ENCODE measurements at places on chromosomes 1 and 21.
A peak's percentile ranks its signal among the peaks of the same experiment; 100 is the strongest.

DNA sequence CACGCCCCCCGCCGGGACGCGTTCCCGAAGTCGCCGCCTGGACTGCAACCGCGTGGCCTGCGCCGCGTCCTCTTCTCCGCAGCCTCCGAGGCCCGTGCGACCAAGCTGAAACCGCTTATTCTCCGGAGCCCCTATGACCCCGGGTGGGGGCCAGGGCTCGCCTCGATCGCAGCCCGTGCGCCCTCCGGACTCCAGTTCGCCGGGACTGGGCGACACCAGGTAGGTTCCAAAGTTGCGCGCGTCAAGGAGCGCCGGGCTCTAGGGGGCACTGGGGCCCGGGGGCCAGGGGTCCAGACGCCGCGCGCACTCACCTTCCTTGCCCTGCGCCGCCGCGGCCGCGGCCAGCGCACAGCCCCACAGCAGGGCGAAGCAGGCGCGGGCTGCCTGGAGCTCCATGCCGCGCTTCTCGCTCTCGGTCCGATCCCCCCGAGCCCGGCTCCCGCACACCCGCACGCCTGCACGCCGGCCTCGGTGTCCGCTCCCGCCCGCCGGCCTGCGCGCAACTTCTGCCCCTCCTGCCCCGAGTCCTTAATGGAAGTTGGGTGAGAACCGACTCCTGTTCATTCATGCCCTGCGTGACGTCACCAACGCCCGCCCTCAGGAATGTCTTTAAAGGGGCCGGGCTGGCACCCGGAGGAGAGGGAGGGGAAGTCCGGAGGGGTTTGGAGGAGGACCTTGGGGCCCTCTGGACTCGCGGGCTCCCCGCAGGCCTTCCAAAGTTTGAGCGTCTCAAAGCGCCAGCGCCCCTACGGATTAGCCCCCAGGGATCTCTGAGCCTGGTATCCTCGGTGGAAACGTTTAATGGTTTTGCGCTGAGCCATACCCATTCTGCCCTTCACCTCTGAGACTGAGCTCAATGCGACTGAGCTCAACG is at the start of gene EPHA2:
Gene EPHA2 (minus strand): TSS at position 533 of the 874 bp plus-strand sequence. CDS start 137 bp downstream, at position 396.
- H3K4me1 ChIP-seq, result peaks cover 33% of the 10 kb centered on the region
- peak within 1 kb of the TSS; percentile 97 for H3K4me3 ChIP-seq
- no peaks in the 10 kb centered on the region for H3K36me3 ChIP-seq
- H3K27me3 ChIP-seq, result no peaks in the 10 kb centered on the region
- DNase-seq, result peak; percentile 91

DNA sequence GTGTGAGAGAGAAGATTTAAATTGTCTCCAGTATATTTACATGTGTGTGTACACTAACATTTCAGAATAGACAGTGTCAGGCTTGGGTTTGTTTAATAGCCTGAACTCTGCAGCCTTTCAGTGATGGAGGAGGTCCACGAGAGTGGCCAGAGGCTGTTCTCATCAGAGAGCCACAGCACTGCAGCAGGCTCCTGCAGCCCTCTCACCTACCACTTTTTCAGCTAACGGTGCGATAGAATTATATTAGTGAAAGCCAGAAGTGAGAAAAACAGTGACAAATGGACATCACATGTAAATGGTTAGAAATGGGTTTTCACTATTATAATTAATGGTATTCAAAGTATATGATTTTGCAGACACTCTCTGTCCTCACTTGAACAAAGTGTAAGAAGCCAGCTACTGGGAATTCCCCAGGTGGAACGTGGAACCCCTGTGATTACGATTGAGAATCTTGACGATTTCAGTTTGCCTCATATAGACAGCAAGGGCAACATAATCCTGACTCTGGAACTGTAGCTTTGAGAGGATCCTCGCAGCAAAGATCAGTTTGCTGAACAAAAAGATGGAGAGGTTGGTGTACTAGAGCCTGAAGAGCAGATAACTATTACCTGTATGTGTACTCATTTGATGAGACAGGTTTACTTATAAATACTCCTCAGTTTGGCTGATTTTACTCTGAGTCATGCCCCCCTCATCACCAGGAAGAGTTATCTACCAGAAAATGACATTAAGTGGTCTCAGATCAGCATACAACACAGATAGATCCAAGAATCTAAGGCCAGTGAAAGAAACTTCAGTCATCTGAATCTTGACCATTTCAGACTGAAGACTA is 31.4 kb downstream of the IFI16 start:
- no peak for DNase-seq
- no peaks in the 10 kb centered on the region for H3K27me3 ChIP-seq
- H3K4me1 ChIP-seq, result no peaks in the 10 kb centered on the region
- no peak overlapping the region for H3K27ac ChIP-seq

- H3K4me3 ChIP-seq, result no peak overlapping the region
- peak overlapping the region; percentile 65 for H3K27ac ChIP-seq
- peaks cover 5% of the 10 kb centered on the region for H3K4me1 ChIP-seq
- DNase-seq, result no peak
- H3K27me3 ChIP-seq, result no peaks in the 10 kb centered on the region
These were observed 27.5 kb upstream of the MYSM1 start for GRCh38 chr1:58727364-58727763.

DNA sequence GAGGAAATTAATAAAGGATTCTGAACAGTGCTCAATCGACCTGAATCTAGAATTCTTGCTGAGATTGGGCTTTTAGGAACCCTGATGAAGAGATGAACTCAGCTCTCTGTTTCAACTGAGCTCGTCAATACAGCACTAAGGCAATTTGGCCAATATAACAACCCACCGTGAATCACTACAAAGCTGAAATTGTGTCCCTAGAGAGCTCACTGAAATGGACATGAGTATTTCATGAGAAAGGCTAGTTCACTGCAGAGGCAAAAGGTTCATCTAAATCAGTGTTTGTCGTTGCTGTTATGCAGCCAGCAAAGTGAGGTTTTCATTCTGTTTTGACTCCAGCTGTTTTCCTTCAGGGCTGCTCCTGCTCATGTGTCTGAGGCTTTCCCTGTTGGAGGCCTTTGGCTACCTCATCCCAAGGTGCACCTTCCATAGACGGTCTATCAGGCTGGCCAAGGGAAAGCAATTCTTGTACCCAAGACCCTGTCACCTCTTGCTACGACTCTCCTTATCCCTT is 83.5 kb downstream of the URB2 start:
- peaks cover 5% of the 10 kb centered on the region for H3K4me1 ChIP-seq
- no peak for DNase-seq
- H3K36me3 ChIP-seq, result no peaks in the 10 kb centered on the region
- no peaks in the 10 kb centered on the region for H3K27me3 ChIP-seq
- no peak overlapping the region for H3K27ac ChIP-seq

- H3K36me3 ChIP-seq, result peaks cover 4% of the 10 kb centered on the region
- H3K27me3 ChIP-seq, result peaks cover 8% of the 10 kb centered on the region
- peaks cover 33% of the 10 kb centered on the region for H3K4me1 ChIP-seq
- H3K4me3 ChIP-seq, result no peak overlapping the region
These were observed 3.9 kb downstream of the SEMA6C start for GRCh38 chr1:151142411-151143056.

DNA sequence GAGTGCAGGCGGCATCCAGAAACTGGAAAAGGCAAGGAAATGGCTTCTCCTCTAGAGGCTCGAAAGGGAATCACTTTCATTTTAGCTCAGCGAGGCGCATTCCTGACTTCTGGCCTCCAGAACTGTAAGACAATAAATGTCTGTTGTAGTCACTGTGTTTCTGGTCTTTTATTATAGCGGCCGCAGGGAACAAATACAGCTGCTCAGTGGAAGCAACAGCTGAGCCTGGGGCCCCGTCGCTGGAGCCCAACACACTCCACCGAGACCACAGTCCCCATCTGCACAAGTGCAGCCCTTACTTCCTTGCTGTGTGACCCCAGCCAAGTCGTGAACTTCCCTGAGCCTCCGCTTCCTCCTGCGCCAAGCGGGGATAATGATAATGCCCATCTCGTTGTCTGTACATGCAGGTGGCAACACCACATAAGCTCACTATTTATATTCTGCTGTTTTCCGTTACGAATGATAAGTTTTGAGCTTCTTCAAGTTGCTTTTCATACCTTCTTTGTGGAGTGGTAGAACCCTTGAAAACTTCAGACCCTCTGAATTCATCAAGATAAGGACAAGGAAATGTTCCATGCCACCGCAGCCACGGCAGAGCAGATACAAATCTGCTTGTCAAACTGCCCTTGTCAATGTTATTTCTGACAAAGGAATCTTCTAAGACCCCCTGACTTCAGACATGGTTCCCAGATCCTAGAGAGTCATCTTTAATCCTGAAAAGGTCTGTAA is 3.2 kb upstream of the LAPTM5 start:
- no peaks in the 10 kb centered on the region for H3K36me3 ChIP-seq
- H3K4me1 ChIP-seq, result peaks cover 23% of the 10 kb centered on the region
- no peaks in the 10 kb centered on the region for H3K27me3 ChIP-seq
- H3K27ac ChIP-seq, result no peak overlapping the region

DNA sequence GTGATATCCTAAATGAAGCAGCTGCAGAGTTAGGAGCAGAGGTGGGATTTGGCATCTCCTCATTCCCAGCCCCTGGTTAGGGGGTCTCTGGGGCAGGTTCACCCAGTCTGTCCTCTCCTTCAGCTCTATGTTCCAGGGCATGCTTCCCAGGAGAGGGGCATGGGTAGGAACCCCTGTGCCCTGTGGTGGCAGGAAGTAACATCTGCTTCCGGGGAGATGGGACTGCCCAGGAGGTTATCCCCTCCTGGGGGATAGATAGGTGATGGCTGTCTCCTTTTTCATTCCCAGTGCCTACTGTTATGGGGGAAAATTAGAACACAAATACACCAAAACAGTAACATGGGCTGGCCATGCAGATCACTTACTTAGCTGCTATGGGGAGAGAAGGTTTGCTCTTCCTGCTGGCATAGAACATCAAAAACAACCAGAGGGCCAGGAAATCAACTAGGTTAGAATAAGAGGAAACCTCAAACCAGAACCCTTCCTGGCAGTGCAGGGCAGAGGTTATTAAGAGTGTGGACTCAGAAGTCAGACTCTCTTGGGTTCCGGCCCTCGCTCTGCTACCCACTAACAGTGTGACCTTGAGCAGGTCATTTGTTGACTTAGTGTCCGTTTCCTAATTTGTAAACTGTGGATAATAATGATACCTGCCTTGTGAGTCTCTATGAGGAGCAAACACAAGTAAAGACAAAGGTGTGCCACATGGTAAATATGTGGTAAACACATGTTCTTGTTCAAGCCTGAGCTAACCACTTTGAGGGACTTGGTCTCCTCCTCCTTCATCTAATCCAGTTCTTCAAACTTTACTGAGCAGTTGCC is 157.8 kb upstream of the JUN start:
- no peak overlapping the region for H3K27ac ChIP-seq
- no peaks in the 10 kb centered on the region for H3K36me3 ChIP-seq
- peaks cover 3% of the 10 kb centered on the region for H3K27me3 ChIP-seq
- no peak overlapping the region for H3K4me3 ChIP-seq

DNA sequence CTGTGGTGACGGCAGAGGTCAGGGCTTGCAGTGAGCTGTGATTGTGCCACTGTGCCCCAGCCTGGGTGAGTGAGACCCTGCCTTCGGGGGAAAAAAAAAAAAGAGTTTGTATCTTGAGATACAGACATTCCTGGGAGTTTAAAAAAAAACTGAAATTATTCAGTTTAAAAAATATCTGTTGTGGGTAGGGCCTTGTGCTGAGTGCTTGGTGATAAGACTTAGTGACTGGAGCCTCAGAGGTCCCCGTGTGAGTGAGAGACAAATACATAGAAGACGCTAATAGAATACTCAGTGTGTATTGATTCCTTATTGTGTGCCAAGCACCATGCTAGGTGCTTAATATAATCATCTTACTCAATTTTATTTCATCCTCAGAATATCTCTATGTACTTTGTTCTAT is 22.7 kb downstream of the DDI2 start:
- H3K36me3 ChIP-seq, result peaks cover 46% of the 10 kb centered on the region
- no peaks in the 10 kb centered on the region for H3K4me1 ChIP-seq
- H3K27ac ChIP-seq, result no peak overlapping the region
- no peaks in the 10 kb centered on the region for H3K27me3 ChIP-seq
- no peak overlapping the region for H3K4me3 ChIP-seq
- no peak for DNase-seq

Measured in type B pancreatic cell (in vitro differentiated cells).